ENCODE measurements at places on chromosomes 2 and 18. TPM values are rescaled to one million over a fixed set of nuclear protein-coding genes. Genes with fewer than 3 reads are reported as not detected.

The CLASP1 gene
- total RNA-seq: 129 TPM

The SERPINB13 gene
- total RNA-seq: 0.41 TPM

The FAM228B gene
- 127 TPM for total RNA-seq

The FBXO15 gene
- 4.1 TPM for total RNA-seq

The LRRTM4 gene
- total RNA-seq: 46.1 TPM

The CNGA3 gene
- total RNA-seq: 1.2 TPM

The PIK3C3 gene
- 74.6 TPM for total RNA-seq

The ANKRD30BL gene
- 12.6 TPM for total RNA-seq

The EIF4E2 gene
- 38.3 TPM for total RNA-seq

The LYPD1 gene
- total RNA-seq: 24.5 TPM

DNA sequence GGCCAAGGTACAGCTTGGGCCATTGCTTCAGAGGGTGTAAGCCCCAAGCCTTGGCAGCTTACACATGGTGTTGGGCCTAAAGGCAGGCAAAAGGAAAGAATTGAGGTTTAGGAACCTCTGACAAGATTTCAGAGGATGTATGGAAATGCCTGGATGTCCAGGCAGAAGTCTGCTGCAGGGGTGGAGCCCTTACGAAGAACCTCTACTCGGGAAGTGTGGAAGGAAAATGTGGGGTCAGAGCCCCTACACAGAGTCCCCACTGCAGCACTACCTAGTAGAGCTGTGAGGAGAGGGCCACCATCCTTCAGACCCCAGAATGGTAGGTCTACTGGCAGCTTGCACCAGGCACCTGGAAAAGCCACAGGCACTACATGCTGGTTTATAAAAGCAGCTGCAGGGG, 124.2 kb downstream of the RPIA start:
- DNase-seq: no peak

DNA sequence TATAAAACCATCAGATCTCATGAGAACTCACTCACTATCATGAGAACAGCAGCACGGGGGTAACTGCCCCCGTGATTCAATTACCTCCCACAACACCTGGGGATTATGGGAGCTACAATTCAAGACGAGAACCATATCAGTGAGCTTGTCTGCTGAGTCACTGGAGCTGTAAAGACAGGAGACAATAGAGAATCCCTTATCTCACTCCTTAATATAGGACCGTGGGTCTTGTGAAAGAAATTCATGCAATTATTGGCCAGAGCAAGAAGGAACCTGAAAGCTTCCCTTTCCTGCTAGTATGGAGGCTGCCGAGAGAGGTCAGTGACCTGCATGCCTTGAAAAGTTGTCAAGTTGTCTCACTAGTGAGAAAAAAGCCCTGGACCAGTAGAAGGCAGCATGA, 9.5 kb upstream of the TNFAIP6 start:
- no peak for DNase-seq

DNA sequence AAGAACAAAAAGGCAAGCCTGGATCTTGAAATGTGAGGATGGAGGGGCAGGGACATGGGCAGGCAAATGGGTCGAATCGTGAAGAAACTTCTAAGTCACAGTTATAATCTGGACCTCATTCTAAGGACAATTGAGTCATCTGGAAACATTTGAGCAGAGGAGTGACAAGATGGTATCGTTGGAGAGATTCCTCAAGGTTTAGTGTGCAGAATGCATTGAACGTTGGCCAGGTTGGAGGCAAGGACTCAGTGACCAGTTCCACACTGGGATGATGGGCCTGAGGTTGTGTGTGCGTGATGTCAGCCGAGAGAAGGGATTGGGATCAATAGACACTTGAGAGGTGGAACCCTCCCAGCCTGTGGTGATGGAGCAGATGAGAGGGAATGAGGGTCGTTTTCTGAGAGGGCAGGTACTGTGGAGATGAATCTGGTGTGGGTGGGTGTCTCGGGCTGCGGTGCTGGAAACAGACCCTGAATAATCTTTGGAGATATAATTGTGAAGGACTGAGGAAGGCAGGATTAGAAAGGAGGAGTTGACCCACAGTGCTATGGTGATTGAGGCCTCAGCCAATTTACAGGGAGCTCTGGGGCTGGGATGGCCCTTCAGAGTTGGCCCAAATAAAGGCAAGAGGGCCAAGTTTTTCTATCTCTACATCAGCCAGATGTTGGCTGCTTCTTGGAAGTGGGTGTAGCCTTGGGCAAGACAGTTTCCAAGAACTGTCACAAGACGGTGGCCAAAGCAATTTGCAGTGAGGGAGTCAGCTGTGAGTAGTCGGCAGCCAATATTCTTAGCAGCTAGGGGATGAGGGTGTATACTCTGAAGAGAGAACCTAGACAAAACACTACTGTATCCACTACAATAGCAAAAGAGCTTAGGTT, 5.8 kb upstream of the ZNF532 start:
- DNase-seq: no peak

DNA sequence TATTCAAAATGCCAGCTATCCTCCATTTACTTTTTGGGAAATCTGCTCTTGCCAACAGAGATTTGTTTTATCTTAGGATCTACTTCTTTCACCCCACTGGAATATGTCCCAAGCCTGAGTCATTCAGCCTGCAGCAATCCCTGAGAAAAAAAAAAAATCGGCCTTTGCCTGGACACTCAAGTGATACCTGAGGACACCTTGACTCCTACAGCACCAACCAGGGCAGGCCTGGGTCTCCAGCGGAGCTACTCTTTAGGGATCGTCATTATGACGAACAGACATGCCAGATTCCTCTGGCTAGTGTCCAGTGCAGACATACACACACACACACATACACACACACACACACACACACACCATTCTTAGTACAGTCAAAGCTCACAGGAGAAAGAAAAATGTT, 2.2 kb upstream of the UGT1A6 start:
- no peak for DNase-seq

GRCh38 chr2:187906021-187906420, 351.8 kb upstream of the TFPI start:
- no peak for DNase-seq

DNA sequence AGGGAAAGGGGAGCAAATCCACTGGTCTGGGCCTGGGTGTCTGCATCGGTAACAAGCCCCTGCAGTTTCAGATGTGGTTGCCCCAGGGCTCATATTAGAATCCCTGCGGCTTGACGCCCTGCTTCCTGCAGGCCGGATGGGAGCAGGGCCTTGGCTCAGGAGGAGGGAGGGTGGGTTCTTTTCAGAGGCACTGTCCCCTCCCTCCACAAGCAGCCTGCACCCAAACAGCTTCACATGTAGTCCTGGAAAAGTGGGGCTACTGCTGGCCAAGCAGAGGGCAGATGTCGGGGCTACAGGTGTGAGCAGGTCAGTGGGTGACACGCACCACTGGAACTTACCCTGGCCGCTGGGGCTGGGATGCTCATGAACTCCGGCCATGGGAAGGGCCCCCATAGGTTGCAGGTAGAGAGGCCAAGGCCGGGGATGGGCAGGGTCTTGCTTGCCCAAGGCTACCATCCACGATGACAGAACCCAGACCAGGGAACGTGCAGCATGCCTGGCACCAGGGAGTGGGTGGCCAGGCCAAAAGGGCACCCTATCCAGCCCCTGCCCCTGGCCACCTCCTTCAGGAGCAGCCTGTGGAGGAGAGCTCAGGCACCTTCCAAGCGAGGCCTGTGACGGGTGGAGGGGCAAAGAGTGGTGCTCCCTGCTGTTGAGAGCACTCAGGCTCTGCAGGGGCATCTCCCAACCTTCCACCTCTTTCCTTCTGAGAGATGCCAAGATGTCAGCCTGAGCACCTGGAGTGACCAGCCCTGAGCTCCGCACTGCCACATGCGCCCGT, 16.8 kb downstream of the ARID5A start:
- no peak for DNase-seq

DNA sequence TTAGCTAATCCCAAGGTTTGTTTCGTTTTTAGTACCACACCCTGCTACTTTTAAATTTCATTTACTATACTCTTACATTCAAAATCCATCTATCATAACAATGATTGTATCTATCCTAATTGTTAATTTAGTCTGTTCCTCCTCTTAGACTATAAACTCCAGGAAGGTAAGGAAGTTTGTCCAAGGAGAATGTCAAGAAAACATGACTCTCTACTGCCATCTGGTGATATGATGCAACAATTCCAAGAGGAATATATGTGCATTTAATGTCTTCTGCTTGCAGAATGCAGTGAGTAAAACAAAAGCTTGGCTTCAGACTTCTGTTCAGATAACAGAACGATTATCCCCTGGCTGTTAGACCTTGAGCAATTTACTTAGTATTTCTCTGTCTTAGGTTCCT, 1267.1 kb downstream of the LRP1B start:
- peak; percentile 1 for DNase-seq

DNA sequence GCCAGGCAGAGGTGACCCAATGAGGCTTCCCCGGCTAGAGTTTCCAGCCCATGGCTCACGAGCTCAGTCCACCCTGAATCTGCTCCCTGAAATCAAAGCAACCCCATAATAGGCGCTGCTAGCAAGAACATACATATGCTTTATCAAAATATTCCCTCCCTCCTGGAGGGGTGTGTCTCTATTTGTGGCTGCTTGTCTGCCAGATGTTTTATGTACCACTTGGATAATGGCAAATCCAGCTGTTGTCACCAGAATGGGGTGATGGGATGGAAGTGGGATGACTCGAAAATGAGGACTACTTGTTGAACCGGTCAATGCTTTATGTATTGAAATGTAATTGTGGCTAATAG, 152.0 kb downstream of the GALNT14 start:
- DNase-seq: no peak

GRCh38 chr18:71388148-71388547, 1099.3 kb downstream of the SOCS6 start:
- DNase-seq: no peak

GRCh38 chr2:202090530-202090929, 17.5 kb downstream of the KIAA2012 start:
- DNase-seq: no peak

GRCh38 chr2:74328074-74328473, 15.1 kb downstream of the SLC4A5 start:
- DNase-seq: no peak

- DNase-seq: no peak
Observed at GRCh38 chr2:181126311-181126868, 146.0 kb downstream of the UBE2E3 start.

GRCh38 chr2:205775097-205775877, 93.0 kb downstream of the NRP2 start:
- no peak for DNase-seq

GRCh38 chr18:23740105-23740830, 51.0 kb downstream of the LAMA3 start:
- no peak for DNase-seq

DNA sequence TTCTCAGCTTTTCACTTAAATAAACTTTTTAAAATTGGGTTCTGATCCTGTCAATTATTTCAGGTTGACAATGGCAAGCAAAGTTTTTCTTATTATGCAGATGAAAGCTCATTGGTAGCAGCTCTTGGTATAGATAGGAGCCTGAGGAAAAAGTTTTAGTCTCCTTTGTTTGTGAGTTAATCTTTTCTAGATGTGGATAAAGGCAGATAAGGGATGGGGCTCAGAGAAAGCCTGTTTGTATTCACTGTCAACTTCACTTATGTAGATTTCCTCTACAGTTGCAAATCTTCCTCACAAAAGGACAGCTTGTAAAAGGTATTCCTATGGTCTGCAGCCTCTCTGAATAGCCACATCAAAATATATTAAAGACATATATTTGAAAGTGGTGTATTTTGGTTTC, 224.5 kb upstream of the SPOPL start:
- no peak for DNase-seq

DNA sequence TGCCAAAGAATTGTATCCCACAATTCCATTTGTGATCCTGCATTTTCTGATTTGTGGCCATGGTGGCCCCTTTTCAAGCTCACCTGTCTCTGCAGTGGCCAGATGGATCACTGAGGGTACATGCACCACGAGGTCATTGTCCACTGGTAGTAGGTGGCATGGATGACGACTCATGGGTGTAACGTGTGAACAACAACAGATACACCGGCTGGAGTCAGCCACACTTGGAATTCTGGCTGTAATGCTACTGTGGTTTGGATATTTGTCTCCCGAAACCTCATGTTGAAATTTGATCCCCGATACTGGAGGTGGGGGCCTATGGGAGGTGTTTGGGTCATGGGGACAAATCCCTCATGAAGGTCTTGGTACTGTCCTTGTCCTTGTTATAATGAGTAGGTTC, 102.2 kb upstream of the TAF1B start:
- no peak for DNase-seq

DNA sequence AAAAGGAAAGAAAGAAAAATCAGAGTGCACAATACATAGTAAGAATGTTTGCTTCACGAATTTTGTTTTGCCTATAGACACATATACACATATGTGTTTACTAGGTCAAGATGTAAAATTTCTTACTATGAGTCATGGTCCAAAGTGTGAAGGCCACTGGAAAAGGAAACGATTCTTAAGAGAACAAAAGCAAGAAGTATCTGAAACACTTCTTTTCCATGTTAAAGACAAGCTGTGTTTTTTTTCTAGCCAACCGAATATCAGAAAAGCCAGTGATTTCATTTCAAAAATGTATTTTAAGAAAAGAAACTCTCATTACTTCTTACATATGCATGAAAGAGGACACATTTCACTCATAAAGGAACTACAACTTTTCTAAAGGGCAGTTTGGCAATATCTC, 24.9 kb downstream of the PECR start:
- DNase-seq: no peak

- no peak for DNase-seq
Observed at GRCh38 chr2:168097431-168097830, 150.0 kb downstream of the STK39 start.

DNA sequence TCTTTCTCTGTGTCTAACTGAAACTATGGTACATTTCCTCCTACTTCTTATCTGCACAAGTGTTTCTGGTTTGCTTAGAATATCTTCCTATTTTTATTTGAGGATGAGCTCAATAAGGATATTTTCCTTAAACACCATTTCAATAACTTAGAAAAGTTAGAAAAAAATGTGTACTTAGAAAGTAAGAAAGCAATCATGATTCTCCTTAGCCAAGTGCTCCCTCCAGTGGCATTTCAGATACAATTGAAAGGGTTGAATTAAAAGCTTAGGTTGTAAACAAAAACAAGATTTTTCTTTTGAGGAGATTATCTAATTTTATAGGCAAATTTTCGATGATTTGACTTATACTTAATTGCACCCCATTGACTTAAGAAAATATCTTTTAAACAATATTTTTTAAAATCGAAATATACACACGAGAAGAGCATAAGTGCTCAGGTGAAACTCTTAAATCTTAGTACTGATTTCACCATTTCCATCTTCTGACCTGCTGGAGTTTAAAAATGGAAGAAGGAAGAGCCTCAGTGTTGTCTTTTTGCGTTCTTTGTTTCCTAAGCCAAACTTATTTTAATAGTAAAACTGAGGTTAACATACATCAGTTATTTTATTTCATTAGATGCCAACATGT, 26.9 kb downstream of the C18orf63 start:
- no peak for DNase-seq

GRCh38 chr2:168220965-168221819, 26.2 kb downstream of the STK39 start:
- no peak for DNase-seq

DNA sequence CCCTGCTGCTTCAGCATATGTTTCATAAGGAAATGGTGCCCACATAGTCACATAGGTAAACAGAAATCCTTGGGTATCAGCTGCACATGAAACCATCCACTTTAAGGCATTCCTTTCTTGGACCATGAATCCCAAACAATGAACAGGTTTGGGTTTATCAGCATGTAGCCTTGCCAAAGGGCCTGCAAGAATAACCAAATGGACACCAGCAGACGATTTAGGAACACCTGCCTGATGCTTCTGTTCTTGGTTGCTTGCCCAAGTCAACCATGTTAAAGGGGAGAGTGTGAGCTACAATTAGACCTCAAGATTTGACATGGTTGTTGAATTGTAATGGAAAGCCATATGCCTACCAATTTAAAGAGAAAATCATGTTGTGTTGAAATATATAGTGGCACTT, 1342.7 kb upstream of the PIK3C3 start:
- DNase-seq: no peak

- no peak for DNase-seq
Observed at GRCh38 chr2:135744760-135745314, 3.2 kb downstream of the UBXN4 start.

Data from frontal cortex (tissue), 4 donors.